Esophagus squamous epithelium (tissue), 5 donors: ENCODE measurements at places on chromosomes 5 and 9.

DNA sequence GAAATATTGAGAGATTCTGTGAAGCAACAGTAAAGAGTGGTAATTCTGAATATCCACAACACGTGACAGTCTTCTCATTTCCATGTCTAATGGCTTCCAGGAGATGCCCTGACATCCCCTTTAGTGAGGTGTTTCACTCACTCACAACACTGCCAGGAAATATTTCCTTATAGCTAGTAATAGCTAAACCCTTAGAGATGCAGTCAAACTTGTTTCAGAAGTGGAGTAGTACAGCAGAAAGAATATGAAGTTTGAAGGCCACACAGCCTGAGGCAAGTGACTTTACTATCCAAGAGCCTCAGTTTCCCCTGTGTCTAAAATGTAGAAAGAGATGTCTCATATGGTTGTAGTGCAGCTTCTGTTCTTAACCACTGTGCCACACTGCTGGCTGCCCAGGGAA, 139.2 kb downstream of the CDK5RAP2 start:
- no peak for DNase-seq

DNA sequence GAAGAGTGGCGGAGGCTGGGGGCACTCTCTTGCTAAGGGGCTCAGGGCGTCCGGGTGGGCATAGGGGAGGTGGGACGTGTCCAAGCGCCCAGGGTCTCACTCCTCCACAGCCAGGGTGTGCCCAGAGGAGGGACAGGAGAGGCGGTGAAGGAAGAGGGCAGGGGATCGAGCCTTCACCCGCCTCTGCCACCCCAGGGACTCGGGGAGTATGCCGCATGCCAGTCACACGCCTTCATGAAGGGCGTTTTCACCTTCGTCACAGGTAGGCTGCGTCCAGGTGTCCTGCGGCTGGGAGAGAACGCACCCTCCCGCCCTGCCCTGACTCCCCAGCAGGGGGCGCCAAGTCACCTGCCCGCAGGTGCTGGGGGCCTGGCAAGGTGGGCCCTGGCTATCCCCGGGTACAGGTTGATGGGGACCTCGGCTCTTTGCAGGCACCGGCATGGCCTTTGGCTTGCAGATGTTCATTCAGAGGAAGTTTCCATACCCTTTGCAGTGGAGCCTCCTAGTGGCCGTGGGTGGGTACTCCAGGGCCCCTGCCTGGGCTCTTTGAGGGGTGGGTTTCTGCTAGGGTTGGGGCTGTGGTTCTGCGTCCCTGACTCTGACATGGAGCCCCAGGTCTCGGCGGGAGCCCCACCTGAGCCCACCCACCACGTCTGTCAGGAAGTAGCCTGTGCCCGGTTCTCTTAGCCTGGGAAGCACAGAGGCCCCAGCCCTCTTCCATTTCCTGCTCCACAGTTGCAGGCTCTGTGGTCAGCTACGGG, 552 bp downstream of the TMEM141 start:
- no peak for DNase-seq

GRCh38 chr9:100058699-100059579, 39.9 kb downstream of the ERP44 start:
- DNase-seq, result no peak

GRCh38 chr5:107817951-107818350, 147.2 kb upstream of the EFNA5 start:
- no peak for DNase-seq

GRCh38 chr5:1488882-1489680, 34.7 kb downstream of the LPCAT1 start:
- no peak for DNase-seq

DNA sequence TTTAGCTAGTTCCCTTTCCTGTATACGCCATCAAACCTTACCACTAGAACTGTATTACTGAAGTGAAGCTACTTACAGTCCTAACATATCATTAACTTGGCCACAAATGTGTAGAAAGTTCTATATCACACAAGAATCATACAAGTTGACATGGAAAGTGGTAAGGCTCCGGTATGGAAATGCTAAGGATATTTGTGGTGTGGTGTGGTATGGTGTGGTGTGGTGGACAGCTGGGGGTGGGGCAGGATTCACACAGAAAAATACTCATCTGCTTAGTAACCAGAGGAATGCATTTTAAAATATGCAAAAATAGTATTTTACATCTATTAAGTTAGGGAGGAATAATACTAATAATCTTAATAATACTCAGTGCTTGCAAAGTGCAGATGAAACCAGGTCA, 69.4 kb downstream of the TRPC7 start:
- DNase-seq, result no peak

GRCh38 chr5:34832568-34832967, 6.4 kb upstream of the TTC23L start:
- no peak for DNase-seq

GRCh38 chr5:142800776-142801494, 30.8 kb downstream of the ARHGAP26 start:
- no peak for DNase-seq
